Cardiac septum (tissue), 1 donor: ENCODE measurements at places on chromosomes 7 and 10.

DNA sequence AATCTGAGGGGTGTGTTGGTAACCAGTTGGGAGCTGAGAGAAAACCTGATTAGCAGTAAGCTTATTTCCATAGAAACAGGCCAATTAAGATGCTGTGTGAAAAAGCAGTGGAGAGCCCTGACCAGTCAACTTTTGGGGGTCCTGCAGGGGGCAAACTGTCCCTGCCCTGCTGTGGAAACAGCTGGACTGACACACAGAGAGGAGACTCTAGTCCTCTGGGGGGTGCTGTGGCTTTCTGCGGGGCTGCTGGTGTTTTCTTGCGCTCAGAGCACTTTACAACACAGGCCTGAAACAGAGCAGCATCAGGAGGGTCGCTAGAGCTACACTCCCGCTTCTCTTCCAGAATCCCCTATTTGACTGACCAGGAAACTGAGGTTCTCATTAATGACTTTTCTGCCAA lies 546.9 kb upstream of the GALNT17 start:
- DNase-seq: no peak

DNA sequence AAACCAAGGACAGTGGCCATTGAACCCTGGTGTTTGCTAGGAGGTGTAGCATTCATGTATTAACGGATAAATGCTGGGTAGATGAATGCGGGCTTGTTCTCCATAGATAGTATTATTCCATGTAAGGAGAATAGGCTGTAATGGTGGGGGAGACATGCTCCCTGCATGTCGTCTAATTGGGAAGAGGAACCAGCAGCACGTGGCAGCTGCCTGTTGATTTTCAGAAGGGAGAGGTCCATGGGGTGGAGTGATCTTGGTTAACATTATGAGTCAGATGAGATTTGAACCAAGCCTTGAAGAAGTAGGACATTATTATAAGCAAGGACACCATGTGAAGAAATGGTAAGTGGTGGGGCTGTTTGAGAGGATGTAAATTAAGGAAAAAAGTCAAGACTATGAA lies 112.5 kb downstream of the WNT2 start:
- DNase-seq: no peak

DNA sequence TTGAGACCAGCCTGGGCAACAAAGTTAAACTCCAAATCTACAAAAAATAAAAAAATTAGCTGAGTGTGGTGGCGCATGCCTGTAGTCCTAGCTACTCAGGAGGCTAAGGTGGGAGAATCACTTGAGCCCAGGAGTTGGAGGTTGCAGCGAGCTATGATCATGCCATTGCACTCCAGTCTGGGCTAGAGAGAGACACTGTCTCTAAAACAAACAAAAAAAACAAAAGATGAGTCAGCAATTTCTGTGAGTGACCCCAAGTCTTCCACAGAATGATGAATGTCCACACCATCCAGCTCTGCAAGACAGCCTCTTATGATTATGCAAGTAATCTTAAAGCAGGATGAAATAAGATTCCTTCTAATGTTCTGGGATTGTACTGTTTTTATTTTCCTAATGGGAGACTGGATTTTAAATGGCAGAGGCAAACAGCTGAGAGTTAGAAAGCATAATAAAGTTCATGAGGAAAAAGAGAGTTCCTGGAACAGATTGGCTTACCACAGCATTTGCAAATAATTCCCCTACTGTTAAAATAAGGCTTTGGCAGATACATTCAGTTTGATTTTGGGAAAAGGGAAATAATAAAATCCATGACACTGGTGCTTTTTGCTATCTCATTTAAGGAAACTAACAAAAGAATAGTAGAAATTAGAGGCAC lies 18.9 kb upstream of the PRKAR2B start:
- no peak for DNase-seq

DNA sequence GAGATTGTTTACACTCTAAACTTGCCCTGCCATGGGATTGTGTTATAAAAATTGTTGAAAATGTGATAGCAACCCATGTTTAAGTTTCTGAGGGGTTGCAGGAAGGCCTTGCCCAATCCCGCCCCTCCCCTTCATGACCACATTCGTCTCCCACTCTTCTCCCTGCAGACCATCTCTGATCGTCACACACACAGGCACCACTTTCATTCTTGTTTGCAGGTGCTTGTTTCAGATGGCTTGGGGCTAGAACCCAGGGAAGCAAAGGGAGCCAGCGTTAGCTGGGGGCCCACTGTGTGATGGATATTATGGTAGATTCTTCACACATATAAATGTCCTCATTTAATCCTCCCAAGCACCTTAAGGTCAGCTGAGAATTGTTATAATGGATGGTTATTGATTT lies 286.7 kb upstream of the HABP2 start:
- no peak for DNase-seq

DNA sequence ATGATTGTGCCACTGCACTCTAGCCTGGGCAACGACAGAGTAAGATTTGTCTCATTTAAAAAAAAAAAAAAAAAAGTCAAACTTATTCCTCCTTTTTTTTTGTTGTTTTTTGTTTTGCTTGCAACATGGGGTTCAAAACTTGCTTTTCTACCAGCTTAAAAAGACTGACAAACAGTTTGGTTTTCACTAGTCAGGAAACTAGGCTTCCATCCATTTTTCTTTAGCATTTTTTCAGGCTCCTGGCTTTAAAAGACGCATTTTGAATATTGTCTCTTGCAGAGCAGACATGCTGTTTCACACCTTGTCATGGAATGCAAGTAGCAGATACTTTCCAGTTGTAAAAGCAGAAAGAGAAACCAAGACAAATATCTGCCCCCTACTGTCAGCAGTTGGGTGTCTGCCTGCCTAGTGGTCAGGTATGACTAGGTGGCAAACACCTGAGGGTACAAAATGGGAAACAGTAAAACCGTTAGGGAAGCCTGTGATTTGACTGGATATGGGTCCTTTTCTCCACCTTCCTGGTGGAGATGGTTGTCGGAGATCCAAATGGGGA lies 139.9 kb downstream of the CCDC71L start:
- no peak for DNase-seq

DNA sequence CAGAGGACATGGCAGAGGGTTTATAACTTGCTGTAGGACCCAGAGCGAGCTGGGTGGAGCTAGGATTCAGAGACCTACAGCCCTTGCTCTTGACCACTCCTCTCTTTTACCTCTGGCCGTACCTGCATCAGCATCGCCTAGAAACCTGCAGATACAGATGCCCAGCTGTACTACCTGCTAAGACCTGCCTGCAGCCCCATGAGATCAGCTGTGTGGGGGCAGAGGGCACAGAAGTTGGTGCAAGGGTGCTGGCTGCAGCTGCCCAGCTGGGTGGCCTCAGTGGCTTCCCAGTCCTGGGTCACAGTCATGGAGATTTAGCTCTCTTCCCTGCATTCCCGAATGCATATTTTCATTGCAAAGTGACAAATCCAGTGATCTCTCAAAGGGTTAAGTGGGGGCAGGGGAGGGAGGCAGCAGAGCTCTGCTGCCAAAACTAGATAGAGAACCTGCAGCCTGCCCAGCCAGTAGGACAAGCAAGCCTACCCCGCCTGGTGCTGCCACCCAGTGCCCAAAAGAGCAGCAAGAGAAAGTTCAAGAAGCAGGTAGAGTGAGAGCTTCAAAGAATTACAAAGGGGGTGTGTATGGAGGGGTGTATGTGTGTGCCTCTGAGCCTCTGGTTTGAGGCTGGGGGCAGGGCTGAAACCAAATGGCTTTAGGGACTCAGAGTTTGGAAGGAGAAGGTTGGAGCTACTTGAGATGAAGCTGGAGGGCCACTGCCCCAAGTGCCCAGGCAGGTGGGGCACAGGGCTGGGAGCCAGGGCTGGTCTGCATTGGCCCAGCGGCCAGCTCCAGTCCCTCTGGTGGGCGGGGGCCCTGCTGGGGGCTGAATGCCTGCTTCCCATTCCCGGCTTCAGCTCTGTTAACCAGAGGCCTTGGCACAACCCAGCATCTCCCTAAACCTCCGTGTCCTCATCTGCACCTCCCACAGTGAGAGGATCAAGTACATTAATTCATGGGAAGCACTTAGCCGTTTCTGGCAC lies 6.9 kb downstream of the FAM241B start:
- peak; percentile 43 for DNase-seq

- DNase-seq: no peak
Measured at GRCh38 chr7:80923211-80923612, 4.4 kb upstream of the SEMA3C start.

DNA sequence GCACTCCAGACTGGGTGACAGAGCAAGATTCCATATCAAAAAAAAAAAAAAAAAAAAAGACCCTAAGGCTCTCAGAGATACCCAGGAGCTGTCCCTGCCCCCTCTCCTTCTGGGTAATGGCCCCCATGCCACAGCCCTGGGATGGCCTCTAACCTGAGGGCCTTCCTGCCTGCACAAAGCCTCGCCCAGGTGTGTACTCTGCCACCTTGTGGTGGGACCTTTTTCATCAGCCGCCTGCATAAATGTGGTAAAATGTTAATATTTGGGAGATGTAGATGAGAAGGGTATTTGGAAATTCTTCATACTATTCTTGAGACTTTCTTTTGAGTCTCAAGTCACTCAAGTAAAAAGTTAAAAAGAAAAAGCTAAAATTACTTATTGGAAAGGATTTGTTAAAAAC lies 46.3 kb upstream of the RNF216 start:
- no peak for DNase-seq

DNA sequence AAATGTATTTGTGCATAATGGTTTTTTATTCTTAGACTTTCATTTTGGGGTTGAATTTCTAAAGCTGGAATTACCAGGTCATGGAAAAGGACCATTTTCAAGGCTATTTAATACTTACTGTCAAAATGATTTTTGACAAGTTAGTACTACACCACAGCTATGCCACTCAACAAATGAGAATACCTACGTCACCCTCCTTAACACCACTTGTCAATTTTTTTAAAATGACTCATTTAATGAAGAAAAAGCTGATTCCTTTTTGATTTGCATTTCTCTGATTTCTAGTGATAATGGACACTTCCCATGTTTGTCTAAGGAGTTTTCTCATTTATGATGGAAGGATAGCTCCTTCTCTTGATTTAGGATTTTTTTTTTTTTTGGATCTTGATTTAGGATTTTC lies 63.3 kb downstream of the VSTM4 start:
- no peak for DNase-seq

GRCh38 chr10:86693721-86694369 lies 25.5 kb downstream of the LDB3 start:
- DNase-seq: no peak

DNA sequence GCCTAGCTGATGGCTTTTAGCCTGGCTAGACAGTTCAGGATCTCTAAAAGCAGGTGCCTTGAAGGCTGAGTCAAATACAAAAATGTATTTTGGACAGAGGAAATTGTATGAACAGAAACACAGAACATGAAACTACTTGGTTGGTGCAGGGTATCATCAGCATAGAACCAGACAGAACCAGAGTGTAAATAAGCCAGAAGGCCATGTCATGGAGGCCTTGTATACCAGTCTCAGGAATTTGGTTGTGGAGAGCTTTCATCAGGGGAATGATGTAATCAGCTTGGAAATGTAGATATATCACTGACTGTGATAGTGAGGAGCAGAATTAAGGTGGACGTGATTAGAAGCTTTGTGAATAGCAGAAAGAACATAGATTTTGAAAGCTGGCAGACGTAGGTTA lies 82.9 kb downstream of the CFTR start:
- no peak for DNase-seq

GRCh38 chr7:55170335-55171069 lies 151.7 kb downstream of the EGFR start:
- no peak for DNase-seq

- DNase-seq: no peak
Measured at GRCh38 chr7:110944966-110945644, 145.8 kb upstream of the LRRN3 start.

DNA sequence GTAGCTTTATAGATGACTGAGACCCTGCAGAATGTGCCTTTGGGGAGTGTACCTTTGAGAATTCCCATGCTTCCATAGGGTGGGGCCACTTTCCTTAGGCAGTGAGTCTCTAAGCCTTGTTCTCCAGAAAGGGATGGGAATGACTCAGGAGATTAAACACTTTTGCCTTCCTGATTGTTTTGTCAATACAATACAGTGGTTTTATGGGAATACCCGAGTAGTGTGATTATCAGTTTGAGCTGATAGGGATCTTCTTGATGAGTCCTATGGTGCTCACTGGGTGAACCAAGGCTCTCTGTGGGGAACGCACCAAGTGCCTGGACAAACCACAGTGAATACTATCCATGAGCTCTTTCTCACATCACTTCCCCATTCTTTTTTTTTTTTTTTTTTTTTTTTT lies 6.3 kb downstream of the MYOF start:
- DNase-seq: no peak

GRCh38 chr10:104351919-104352318 lies 1.7 kb upstream of the CFAP58 start:
- DNase-seq: no peak

- no peak for DNase-seq
Measured at GRCh38 chr7:15686957-15687545, 568 bp upstream of the MEOX2 start.

GRCh38 chr10:89553064-89553734 lies 17.8 kb upstream of the SLC16A12 start:
- no peak for DNase-seq
